ENCODE measurements at places on chromosomes 5 and 9. TPM values are rescaled to one million over a fixed set of nuclear protein-coding genes. Genes with fewer than 3 reads are reported as not detected.

The DNAH5 gene
- 3.4 TPM for total RNA-seq

The SPAG8 gene
- total RNA-seq, result 7.1 TPM

The RABGAP1 gene
- 90.7 TPM for total RNA-seq

The ANXA6 gene
- 122 TPM for total RNA-seq

The FAM221B gene
- not detected for total RNA-seq

The PNPLA7 gene
- total RNA-seq, result 23.6 TPM

The FOXD4L6 gene
- not detected for total RNA-seq

The SLC6A18 gene
- total RNA-seq, result not detected

The CCDC69 gene
- 13.5 TPM for total RNA-seq

The CTNNA1 gene
- 305 TPM for total RNA-seq

The GMCL2 gene
- not detected for total RNA-seq

The PAEP gene
- total RNA-seq, result not detected

The PCA3 gene
- not detected for total RNA-seq

The PTGES gene
- total RNA-seq, result 2.1 TPM

The FBN2 gene
- total RNA-seq, result 1.9 TPM

The GGTA1 gene
- total RNA-seq, result 5.8 TPM

The CSF2 gene
- not detected for total RNA-seq

The VLDLR gene
- total RNA-seq, result 38.2 TPM
